ENCODE measurements at places on chromosomes 3 and 15.

- DNase-seq = no peak
These were observed 17.2 kb downstream of the RAB6B start for GRCh38 chr3:133878518-133878917.

- no peak for DNase-seq
These were observed 12.2 kb upstream of the IFT57 start for GRCh38 chr3:108234387-108234957.

GRCh38 chr3:125654526-125654925 lies 59.2 kb upstream of the OSBPL11 start:
- DNase-seq = no peak

GRCh38 chr3:150385296-150386242 lies 22.5 kb upstream of the TSC22D2 start:
- no peak for DNase-seq

- no peak for DNase-seq
These were observed 47.3 kb downstream of the CLDN11 start for GRCh38 chr3:170465955-170466354.

DNA sequence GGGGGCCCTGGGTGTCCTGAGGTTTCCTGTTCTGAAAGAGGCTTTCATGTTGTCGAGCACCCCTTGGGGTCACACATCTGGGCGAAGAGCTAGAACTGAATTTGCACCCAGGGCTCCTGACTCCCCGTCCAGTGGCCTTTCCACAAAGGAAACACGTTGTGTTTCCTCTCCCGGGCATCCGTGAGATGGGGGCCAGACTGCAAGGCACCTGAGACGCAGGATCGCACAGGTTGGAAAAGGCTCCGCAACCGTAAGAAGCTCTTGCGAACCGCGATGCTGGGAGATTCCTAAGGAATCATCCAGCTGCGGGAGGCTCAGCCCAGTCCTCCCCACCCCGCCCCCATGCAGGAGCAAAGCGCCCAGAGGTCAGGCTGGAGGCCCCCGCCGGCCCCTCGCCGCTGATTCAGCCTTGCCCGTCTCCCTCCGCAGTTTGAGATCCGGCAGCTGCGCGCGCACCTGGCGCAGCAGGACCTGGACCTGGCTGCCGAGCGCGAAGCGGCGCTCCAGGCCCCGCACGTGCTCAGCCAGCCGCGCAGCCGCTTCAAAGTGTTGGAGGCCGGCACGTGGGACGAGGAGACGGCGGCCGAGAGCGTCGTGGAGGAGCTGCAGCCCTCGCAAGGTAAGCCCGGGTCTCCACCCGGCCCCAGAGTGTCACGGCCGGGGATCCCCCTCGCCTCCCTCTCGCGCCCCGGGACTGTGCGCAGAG lies 119.6 kb downstream of the ETFA start:
- DNase-seq = no peak

DNA sequence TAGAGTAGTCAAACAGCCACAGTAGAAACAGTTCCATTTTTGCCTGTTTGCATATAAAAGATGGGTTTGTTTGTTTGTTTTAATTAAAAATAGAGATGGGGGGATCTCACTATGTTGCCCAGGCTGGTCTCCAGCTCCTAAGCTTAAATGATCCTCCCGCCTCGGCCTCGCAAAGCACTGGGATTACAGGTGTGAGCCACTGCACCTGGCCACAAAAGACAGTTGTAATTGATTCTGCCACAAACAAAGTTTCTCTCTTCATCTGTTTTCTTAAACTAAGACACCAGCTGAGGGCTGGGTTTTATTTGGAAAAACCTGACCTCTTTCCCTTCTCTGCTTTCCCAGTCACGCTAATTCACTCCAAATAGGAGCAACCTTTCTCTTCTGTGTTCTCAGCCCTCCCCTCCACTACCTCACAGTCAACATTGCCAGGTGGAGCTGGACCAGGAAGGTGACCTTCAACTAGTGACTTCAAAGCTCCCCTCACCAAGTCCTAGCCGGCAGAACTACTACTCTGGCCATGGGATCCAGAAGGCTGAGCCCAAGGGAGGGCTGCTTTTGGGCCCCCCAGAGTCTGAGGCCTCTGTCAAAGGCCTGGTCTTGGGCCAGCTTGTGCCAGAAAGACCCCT lies 1.5 kb upstream of the IDH2 start:
- DNase-seq = no peak

DNA sequence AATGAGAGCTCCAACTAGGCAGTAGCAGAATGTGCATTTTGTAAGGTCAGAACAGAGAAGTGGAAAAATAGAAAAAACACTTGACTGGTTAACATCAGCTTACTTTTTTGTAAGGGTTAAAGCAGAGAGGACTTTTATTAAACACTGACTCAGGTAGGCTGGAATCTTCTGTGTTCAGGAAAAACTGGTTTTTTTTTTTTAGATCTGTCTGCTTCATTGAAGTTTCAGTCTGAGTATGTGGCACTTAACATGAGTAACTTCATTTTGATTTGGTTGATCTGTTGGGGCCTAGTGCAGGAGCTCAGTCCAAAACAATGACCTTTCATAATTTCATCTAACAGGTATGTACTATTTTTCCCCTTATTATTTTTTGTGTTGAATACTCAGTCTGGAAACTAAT lies 141.1 kb downstream of the DOCK3 start:
- no peak for DNase-seq

DNA sequence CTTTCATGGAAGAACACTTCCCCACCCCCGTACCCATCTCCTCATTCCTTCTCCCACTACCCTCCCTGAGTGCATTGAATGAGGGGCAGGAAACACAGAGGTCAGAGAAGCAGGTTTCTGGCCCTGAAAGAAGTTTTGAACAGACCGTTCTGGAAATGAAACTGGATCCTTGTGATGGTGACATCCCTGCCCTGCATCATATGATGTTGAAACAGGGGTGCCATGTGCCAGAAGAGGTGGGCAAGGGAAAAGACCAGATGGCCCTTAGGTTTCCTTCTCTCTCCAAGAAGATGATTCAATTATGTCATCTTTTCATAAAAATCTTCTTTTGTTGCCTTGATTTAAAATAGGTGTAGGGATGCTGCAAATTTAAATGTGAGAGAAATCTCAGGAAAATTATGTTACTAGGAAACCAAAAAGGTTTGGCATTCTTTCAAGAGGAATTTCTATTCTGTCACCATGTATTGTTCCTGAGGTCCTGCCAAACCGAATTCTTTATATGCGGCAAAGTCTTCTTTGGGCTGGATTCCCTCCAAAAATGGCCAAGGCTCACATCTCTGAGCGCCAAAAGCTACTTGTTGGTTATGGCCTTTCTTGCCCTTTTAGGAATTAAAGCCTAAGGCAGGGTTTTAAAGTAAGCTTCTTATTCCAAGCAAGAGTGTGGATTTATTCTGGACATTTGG lies 19.9 kb upstream of the TNFAIP8L3 start:
- DNase-seq = no peak

DNA sequence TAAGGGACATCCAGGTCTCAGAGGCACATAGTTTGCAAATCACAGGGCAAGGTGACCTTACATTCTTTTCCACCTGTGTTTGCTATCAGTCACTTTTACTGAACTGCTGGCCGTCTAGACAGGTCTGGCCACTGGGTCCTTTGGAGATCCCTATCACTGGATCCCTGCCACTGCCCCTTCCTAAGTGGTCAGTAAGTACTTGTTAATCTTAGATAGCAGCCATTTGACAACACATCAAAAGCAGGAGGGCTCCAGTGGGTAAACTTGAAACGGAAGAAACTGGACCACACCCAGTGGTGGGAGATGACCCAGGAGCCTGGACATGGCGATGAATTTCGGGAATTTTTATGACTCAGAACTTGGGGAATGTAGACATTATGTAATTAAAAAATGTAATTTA lies 28.9 kb upstream of the RASGRP1 start:
- DNase-seq = no peak

GRCh38 chr3:25870452-25870851 lies 80.6 kb downstream of the OXSM start:
- no peak for DNase-seq

DNA sequence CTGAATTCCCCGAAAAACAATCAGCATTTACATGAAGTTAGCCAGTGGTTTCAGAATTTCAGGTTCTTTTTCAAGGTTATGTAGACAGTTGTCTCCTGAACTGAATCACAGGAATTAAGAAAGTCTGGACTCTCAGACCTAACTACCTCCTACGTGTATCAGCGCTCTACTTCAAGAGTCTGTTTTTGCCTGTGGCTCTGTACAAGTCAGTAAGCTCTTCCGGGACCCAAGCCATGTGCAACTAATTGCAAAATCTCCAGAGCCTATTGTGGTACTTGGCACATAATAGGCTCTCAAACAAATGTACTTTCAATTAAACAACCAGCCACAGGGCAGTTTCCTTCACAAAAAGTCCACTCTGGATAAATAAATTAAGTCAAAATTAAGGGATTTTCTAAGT lies 414.2 kb downstream of the PDCD6IP start:
- no peak for DNase-seq

DNA sequence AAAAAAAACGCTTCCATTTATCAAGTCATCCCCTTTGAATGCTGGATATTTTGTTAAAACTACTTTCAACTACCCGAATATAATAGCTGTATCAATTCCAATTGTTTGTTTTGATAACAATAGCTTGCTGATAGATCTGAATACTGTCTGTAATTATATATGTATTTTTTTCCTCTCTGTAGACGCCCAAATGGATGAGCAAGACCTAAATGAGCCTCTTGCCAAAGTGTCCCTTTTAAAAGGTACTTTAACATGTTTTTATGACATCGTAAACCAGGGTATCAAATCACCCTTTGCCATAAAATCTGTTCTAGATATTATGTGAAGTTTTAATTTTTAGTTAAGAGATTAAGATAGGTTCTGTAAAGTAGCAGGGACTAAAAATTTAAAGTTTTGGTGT lies 111.5 kb upstream of the FLNB start:
- DNase-seq = no peak

DNA sequence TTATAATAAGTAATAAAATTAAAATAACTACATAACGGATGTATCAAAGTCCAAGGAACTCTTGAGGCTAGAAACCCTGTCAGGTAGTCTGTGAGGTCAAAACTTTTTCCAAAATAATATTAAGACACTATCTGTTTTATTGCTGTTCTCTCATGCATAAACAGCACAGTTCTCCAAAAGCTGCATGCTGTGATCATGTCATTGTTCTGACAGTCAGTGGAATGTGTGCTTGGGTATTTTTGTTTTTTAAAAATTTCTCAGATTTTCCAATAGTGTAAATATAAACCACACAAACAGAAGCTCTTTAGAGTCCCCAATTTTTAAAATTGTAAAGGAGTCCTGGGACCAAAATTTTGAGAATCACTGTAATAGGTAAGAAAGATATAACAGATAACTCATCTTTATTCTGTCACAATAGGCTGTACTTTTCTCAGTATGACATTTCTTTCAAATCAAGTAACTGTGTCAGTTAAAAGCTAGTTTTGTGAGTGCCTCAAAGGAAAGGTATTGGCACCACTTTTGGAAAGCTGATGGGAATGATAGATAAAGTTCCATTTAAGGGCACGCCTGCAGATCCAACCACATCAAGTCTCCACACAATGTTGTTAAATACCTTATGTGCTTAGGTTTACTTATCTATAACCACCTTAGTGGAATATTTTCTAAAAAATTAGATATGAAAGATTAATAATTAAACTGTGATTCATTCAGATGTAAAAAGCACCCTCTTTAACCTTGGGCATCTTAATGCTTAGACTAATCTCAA lies 49.3 kb downstream of the CEP152 start:
- no peak for DNase-seq

- no peak for DNase-seq
These were observed 91.6 kb downstream of the ADCY5 start for GRCh38 chr3:123357275-123357674.

DNA sequence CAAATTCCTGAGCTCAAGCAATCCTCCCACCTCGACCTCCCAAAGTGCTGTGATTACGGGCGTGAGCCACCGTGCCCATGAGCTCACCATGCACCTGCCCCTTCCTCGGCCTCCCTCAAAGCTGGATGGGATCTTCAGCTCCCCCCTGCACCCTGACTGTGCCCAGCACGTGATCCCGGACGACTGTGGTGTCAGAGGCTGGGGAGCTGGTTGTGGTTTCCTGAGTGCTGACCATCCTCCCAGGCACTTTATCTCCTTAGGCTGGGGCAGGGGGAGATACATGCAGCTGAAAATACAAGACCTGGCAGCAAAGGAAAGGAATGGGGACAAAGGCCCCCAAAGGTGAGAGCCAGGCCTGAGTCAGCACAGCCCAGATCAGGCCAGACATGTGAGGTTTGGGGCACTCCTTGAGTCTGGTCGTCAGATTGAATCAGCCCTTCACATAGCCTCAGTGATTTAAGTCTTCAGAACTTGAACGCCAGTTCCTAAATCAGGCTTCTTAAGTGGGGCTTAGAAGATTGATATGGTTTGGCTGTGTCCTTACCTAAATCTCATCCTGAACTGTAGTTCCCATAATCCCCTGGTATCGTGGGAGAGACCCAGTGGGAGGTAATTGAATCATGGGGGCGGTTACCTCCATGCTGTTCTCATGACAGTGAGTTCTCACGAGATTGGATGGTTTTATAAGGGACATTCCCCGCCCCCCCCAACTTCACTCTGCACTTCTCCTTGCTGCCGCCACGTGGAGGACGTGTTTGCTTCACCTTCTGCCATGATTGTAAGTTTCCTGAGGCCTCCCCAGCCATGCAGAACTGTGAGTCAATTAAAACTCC lies 35.8 kb downstream of the PRKCD start:
- peak; percentile 85 for DNase-seq

DNA sequence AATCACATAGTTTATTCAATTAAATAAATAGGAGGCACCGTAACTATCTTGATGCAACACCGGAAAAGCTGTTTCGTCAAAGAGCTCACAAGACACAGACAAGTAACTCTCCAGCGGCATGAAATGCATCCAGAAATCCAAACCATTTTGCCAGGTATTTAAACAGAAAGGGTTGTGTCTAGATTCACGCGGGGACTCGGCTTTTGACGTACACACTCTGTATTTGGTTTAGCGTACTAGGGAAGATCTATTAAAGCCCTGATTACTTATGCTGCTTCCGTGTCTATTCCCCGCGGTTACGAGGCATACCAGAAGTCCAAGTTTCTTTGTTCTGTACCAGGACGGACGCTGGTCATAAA lies 718 bp downstream of the BNIP2 start:
- DNase-seq = peak; percentile 23

GRCh38 chr3:115348412-115348811 lies 201.3 kb upstream of the ZBTB20 start:
- DNase-seq = no peak

- no peak for DNase-seq
These were observed 210.3 kb downstream of the ULK4 start for GRCh38 chr3:41751597-41751996.
